ENCODE measurements at places on chromosomes 5 and 9.

DNA sequence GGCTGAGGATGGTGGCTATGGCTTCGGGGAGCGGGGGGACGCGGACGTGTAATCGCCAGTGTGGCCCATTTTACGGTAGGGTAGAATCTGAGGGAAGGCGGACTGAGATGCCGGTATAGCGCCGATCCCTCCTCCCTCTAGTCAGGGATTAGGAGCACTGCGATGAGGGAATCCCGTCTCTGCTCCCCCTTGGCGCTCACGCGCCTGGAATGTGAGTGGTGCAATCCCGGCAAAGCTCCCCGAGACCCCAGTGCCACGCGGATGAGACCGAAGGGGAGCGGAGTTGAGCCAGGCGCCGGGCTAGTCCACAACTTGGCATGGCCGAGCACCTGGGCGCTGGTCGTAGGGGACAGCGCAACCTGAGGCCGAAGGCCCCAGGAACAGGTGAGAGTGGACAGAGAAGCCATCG, 2.2 kb downstream of the NPR3 start:
- no peak for DNase-seq

DNA sequence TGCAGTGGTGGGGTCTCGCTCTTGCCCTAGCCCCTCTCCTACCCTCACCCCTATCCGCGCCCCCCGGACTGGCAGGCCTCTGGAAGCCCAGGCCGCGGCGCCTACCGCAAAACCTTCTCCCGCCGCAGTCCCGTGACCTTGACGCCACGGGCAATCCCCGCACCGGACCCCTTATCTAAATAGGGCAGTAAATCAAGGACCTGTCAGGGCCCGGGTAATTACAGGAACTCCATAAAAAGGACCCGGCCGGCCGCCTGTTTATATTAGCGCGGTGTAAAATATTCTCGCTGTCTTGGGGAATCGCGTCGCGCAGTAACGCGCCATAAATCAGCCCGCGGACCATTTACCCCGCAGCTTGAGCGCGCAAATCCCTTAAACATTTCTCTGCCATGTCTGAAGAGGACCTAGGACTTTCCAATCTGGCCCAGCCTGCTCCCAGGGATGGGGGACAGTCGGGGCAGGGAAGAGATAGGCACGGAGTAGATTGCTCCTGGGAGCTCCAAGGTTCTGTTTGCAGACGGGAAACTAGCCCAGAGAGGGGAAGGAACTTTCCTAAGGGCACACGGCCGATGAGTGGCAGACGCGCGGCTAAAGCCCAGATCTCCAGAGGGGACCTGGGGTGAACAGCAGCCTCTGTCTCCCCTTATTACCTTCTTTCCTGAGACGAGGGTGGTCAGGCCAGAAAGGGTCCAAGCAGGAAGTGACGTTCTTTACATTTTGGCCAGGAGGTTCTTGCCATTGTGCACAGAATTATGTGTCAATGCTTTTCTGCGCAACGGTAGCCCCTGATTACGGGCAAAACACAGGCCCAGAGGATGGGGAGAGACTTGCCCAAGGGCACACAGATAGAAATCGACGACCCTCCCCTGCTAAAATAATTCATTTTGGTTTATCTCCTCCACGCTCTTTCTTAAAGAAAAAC, 4.8 kb upstream of the HAND1 start:
- DNase-seq: no peak

GRCh38 chr9:96453625-96454024, 3.7 kb downstream of the HABP4 start:
- DNase-seq: no peak

GRCh38 chr5:128591598-128592455, 53.8 kb upstream of the FBN2 start:
- no peak for DNase-seq

- no peak for DNase-seq
Observed at GRCh38 chr5:177412603-177413233, 3.4 kb upstream of the F12 start.

- DNase-seq: no peak
Observed at GRCh38 chr5:137470111-137470920, 28.8 kb downstream of the SPOCK1 start.

- DNase-seq: no peak
Observed at GRCh38 chr5:54332720-54333119, 22.3 kb upstream of the ARL15 start.

GRCh38 chr5:112010475-112010874, 253.5 kb upstream of the NREP start:
- no peak for DNase-seq

DNA sequence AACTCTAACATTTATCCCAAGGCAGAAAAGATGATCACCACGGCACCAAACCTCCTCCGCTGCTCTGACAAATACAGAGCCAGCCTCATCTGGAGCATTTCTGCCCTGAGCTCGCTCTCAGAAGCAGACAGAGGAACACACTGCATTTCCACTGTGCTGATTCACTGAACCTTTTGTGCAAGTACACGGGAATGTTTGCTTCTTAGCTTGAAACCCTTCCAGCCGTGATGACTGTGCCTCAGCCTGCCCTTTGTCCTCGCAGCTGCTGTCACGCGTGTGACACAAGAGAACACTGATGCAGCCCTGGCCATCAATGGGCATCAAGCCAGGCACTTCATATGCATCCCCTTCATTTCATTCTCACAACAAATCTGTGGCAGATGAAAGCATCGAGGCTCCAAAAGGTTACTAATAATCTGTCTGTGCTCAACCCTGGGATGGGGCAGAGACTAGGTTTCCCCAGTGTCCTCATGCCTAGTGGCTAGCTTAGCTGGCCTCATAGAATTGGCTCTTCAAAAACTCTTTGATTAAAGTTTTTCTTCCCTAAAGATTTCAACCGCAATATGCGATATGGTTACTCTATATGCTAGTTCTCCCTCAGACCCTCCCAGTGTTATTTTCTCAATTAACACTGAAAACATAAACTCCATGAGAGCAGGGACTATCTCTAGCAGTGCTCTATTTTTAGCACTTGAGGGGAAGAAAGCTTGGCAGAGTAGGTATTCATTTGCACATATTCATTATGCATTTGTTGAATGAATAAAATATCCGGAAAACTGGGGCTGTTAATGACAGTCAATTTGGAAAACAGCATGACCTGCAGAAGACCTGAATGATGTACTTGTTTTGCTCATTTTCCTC, 7.3 kb downstream of the CDC14B start:
- no peak for DNase-seq

DNA sequence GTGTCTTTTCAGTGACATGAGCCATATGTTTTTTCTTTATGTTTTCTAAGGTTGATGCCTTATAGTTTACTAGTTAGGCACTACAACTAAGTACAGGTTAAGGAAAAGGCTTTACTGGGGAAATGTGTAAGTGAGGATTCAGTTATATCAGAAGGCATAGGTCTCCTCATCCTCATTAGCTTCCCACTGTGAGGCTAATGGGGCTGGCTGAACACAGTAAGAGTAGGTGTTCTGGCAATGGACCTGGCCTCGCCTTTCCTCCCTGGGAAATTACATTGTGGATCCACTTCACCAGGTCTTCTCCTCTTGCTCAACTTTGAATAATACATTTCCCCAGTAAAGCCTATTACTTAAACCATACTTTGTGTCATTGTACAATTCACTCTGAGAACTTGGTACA, 225.5 kb downstream of the PTPRD start:
- no peak for DNase-seq

- DNase-seq: no peak
Observed at GRCh38 chr9:82570226-82570625, 492.7 kb downstream of the RASEF start.

DNA sequence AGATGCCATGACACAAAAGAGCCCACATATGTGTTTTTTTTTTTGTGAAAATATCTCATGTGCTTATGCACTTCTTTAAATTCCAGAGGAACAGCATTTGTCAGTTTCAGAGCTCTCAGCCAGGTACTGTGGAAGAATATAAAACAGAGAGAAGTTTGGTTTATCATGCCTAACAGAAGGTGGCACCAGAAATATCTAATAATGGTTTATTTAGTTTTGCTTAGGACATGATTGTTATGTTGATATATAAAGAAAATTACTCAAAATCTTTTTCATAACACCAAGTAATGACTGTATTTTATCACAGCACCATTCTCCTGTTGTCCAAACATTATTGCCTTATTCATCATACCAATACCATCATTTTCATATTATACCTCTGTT, 455.6 kb upstream of the ACTBL2 start:
- no peak for DNase-seq

GRCh38 chr9:137244486-137245449, 3.7 kb downstream of the TUBB4B start:
- no peak for DNase-seq

- no peak for DNase-seq
Observed at GRCh38 chr5:78490709-78491485, 130.5 kb downstream of the SCAMP1 start.

GRCh38 chr5:126416266-126416925, 6.8 kb upstream of the GRAMD2B start:
- DNase-seq: no peak

GRCh38 chr9:133726401-133727276, 11.5 kb downstream of the SARDH start:
- no peak for DNase-seq

DNA sequence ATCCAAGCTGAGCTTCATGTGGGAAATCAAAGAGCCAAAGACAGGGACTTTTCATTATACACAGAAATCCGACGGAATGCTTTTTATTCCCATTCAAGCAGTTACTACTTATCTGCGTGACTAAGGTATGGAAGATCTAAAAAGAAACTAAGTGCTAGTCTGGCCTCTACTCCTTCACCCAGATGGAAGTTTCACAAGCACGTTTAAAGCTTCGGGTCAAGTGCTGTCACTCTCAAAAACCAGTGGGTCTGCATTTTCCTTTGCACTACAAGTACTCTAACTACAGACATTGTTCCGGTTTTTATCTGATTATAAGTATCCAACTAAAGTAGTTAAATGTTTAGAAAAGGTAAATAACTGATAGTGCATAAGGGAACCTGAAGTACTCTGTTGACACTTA, 13.7 kb upstream of the MTAP start:
- DNase-seq: no peak

GRCh38 chr9:127880143-127880542, 2.7 kb upstream of the AK1 start:
- DNase-seq: no peak

DNA sequence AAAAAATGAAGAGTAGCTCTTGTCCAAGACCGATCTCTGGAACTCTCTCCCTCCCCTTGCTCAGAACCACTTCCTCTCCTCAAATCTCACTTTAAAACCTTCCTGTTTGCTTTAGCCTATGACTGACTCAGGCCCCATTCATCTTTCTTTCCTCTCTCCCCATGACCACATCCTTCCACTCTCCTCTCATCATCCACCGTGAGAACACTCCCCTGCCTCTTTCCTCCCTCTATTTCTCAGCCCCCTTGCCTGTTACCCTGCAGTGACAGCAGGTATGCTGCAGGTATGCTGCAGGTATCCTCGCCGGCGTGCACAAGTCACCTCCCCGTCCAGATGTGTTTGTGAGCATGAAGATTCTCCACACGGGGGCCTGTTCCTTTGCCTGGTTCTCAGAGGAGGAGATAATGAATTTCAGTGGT, 505.3 kb downstream of the CCDC171 start:
- no peak for DNase-seq

DNA sequence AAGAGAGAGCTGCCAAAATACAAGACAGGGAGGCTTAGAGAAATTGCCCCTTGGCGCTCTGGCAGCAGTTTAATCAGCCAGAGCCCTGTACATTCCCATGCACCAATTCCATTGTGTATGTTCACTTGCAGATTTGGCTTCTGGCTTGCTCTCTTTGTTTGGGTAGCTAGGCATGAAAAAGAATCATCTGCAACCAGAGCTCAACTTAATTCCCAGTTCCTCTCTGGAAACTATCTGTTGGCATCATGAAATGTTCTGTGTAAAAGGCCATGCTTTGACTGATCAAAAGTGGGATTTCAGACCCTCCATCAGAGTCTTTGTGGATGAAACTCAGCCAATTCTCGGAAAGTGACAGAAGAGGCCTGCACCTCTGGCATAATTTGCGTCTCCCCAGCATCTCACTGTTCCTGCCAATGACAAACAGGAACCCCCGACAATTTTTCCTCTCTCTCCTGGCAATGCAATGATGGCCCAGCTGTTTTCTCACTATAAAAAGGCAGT, 53.8 kb upstream of the RAD23B start:
- DNase-seq: no peak

DNA sequence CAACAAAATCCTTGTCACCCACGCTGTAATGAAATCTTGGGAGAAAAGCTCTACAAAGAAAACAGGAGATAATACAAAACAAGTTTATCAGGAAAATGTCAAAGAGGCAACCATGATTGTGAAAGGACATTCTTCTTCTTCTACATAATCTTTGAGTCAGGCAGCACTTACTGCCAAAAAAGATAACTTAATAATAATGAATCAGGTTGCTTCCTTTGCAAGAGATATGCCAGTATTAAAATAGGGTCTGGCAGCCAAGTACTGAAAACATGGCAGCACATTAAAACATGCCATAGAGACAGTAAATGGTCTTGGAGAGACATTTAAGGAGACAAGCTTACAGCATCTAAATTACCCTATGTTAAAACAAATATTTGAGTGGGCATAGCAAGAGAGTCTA, 1573.4 kb downstream of the EFNA5 start:
- no peak for DNase-seq

DNA sequence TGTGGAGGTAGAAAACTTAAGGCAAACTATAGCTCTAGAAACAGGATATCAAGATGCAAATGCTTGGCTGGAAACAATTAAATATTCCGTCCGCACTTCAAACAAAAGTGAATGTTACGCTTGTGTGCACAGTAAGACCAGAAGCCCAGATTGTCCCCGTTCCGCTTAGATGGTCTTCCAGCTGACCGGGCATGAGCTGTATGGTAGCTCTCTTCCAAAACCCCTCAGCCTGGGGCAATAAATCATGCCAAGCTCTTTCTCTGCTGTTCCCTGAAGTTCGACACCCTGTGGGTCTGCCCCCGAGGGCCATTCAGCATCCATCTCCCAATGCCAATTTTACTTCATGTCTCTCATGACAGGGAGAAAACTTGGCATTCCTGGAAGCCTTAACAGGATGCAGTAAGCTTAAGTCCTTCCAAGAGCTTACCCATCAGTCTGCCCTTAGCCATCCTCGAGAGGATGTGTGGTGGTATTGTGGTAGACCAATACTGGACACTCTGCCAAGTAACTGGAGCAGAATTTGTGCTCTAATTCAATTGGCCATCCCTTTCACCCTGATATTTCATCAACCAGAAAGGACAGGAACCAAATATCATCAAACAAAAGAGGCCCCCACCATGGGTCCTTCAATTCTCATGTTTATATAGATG, 70.7 kb upstream of the RANBP6 start:
- DNase-seq: no peak

- DNase-seq: no peak
Observed at GRCh38 chr5:3828761-3829160, 233.1 kb downstream of the IRX1 start.

- DNase-seq: no peak
Observed at GRCh38 chr9:105299190-105299854, 54.9 kb downstream of the SLC44A1 start.

GRCh38 chr9:90914868-90915483, 113.4 kb downstream of the SYK start:
- DNase-seq: no peak

DNA sequence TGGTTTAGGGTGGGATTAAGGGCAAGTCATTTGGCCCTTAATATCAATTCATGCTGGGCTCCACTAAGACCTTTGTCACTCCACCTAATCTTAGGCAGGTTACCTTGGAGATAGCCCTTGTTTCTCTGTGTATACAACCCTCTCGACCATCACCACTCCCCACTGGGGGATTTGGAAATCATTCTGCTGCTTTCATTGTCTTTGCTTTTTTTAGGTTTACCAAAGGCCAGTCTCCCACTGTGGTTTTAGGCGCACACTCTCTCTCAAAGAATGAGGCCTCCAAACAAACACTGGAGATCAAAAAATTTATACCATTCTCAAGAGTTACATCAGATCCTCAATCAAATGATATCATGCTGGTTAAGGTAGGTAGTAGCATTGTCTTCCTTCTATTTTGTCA, 6.2 kb downstream of the GZMK start:
- DNase-seq: no peak

GRCh38 chr9:37295796-37296195, 126.7 kb upstream of the GRHPR start:
- no peak for DNase-seq

Measured in SIG-M5 (cell line).